T-helper 2 cell (primary cell): ENCODE measurements at places on chromosomes 4 and X.

GRCh38 chr4:103008875-103009729 is 10.4 kb downstream of the SLC9B1 start:
- DNase-seq, result peak; percentile 20

- no peak for DNase-seq
These were observed 15.8 kb upstream of the TXK start for GRCh38 chr4:48149827-48150370.

DNA sequence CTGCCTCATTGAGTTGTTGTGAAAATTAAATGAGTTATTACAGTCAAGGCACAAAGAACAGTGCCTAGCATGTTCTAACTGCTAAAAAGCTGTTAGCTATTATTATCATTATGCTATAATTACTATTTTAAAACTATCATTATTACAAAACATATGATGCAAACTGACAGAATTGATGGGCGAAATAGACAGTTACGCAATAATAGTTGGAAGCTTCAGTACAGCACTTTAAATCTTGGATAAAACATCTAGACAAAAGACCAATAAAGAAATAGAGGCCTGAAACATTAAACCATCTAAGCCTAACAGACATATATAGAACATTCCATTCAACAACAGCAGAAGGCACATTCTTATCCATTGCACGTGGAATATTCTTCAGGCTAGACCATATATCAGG is 73.0 kb downstream of the TAB3 start:
- no peak for DNase-seq

- DNase-seq, result peak; percentile 45
These were observed 23.4 kb downstream of the CCNI start for GRCh38 chr4:77052352-77052751.

GRCh38 chr4:102623622-102624021 is 122.5 kb downstream of the NFKB1 start:
- DNase-seq, result no peak

DNA sequence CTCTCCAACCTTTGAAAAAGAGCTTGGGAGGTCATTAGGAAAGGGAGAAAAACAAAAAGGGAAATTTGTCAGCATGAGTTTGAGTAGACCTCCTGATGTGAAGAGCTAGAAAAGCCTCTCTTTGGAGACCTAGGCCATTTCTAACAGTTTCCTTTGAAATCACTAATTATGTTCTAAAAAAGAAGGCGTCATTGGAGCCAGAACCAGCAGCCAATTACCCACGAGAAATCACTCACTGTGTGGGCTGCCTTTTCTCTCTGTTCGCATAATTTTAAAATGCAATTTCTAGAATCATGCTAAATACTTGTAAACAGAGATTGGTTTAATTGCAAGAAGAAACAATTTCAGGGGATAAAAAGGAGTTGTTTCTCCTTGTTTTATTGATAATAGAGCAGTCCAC is 246.3 kb upstream of the GATB start:
- no peak for DNase-seq

GRCh38 chrX:131083510-131084142 is 25.5 kb downstream of the ARHGAP36 start:
- no peak for DNase-seq

DNA sequence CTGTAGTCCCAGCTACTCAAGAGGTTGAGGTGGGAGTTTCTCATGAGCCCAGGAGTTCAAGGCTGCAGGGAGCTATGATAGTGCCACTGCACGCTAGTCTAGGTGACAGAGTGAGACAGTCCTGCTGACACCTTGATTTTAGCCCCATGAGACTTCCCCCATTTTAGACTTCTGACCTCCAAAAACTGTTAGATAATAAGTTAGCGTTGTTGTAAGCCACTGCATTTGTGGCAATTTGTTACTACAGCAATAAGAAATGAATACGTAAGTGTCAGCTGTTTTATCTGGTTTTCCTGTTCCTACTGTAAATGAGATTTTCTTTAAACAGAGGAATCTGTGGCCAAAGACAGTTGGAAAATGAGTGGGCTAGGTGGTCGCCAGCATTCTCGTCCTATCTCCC is 83.9 kb downstream of the ARHGAP10 start:
- no peak for DNase-seq
